ENCODE measurements at places on chromosomes 2 and 18.

- peak; percentile 32 for DNase-seq
Observed at GRCh38 chr2:109736177-109736827, 57.8 kb upstream of the RGPD5 start.

DNA sequence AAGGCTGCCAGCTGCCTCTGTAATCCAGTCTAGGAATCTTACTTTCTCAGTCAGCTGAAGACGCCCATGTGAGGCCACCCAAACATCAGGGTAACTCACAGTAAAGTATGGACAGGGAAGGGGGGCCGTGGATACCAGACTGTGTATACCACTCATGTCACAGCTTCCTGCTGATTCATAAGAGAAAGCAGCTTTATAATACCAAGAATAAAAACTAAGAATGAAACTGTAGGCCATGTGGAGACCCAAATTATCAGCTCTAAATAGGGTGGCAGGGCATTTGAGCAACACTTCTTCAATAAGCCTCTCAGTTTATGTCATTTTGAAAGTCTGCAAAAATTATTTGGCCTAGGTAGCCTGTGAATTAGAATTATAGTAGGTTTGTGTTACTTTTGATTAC is 115.0 kb upstream of the CDCA7 start:
- no peak for DNase-seq

DNA sequence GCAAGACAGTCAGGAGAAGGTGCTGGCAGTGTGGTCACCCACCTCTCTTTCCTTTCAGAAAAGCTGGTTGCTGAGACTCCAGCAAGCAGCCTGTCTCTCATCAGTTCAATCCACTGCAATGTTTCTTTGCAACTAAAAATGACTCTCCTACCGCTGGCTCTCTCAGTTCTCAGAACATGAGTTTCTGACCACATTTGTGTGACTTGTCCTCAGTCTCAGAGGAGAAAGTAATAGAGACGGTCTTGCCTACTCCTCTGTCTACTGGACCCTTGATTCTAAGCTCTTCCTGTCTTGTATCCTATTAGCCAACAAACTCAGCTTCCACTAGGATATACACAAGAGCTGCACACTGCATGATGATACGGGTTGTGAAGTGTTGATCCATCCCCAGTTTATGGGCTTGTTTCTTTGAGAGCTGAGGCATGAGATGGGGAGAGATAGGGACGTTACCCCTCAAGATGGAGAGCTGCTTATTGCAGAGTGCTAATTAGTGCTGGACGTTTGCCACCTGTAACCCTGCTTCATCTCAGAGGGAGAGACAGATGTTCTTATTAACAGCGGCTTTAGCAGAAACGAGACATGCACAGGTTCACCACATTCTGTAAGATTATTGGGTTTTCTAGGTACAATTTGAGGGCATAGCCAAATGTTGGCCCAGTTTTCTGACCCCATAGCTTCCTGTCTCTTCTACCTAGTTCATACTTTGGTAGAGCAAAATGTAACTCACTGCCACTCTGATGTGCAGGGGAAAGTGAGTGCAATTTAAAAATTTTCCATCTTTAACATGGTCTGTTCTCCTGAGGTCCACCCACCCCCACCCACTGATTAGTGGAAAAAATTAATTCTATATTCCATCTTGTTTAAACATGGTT is 32.4 kb upstream of the YWHAQ start:
- DNase-seq: no peak

DNA sequence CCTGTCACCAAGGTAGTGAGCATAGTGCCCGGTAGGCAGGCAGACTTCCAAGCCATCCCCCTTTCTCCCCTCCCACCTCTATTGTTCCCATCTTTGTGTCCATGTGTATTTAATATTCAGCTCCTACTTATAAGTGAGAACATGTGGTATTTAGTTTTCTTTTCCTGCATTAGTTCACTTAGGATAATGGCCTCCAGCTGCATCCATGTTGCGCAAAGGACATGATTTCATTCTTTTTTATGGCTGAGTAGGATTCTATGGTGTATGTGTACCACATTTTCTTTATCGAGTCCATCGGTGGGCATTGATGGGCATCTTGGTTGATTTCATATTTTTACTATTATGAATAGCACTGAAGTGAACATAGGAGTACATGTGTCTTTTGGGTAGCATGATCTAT is 35.3 kb downstream of the MMADHC start:
- DNase-seq: no peak

DNA sequence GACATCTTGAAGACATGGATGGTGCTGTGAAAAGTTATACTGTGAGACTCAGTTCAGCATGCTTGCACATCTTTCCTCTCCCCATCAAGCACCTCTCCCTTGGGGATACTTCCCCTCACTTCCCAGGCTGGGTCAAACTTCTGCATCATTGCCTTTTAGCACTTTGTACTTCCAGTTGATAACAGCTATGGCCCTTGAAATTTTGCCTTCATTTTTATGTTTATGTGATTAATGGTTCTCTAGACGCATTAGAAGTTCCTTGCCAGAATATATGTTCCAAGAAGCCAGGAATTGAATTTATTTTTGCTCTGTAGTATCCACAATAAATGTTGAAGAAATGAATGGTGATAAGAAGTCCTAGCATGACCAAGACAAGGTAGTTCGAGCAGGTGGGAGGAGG is 120.9 kb upstream of the ST6GAL2 start:
- no peak for DNase-seq

- no peak for DNase-seq
Observed at GRCh38 chr2:165469417-165469816, at the start of gene CSRNP3. Gene CSRNP3 (plus strand): TSS chr2:165469698. CDS start chr2:165595066, 125,368 bp downstream.

- no peak for DNase-seq
Observed at GRCh38 chr2:241095594-241096290, 6.3 kb downstream of the MTERF4 start.

DNA sequence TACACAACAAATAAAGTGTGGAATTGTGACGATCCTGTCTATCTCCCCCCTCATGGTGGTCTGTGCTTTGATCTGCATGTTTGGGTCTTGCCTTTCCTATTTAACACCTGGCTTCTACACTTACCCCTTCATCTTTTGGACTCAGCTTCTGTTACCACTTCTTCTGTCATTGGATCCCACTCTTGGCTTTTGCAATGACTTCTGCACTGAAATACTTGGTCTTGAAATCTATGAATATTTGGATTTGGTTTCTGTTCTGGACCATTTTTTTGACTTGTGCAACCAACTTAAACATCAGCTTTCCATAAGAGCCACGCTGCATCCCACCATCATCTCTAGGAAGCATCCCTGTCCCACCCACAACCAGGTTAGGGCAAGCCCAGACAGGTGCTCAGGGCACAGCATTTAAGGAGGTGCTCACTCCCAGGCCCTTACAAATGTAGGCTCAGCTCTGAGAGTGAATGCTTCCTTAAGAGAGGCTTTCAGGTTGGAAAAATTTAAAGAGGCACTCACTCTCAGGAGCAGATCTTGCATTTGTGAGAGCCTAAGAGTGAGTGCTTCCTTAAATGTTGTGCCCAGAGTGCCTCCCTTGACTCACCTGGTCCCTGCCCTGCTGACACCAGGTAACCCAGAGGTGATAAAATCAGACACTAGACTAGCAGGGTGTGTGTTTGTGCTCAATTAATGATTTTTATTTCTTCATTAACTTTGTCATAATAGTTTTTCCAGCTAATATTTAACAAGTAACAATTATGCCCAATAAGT is 124.5 kb upstream of the SH3BP4 start:
- no peak for DNase-seq

GRCh38 chr2:189161894-189162293 is 17.7 kb downstream of the COL5A2 start:
- no peak for DNase-seq

GRCh38 chr18:57128220-57128932 is 18.5 kb upstream of the BOD1L2 start:
- no peak for DNase-seq

GRCh38 chr2:167752734-167753133 is 494.7 kb downstream of the STK39 start:
- DNase-seq: no peak

- no peak for DNase-seq
Observed at GRCh38 chr2:187873132-187873531, 318.9 kb upstream of the TFPI start.

DNA sequence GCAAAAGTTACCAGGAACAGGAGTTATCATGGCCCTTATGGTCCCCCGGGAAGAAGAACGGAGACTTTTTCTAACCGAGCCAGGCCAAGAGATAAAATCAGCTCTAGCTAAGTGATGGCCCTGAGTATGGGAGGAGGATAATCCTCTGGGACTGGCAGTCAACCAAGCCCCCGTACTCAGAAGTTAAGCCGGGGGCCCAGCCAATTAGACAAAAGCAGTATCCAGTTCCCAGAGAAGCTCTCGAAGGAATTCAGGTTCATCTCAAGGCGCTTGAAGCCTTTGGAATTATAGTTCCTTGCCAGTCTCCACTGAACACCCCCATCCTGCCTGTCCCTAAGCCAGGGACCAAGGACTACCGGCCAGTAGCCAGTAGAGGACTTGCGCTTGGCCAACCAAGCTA is 365.3 kb upstream of the TCF4 start:
- DNase-seq: no peak

DNA sequence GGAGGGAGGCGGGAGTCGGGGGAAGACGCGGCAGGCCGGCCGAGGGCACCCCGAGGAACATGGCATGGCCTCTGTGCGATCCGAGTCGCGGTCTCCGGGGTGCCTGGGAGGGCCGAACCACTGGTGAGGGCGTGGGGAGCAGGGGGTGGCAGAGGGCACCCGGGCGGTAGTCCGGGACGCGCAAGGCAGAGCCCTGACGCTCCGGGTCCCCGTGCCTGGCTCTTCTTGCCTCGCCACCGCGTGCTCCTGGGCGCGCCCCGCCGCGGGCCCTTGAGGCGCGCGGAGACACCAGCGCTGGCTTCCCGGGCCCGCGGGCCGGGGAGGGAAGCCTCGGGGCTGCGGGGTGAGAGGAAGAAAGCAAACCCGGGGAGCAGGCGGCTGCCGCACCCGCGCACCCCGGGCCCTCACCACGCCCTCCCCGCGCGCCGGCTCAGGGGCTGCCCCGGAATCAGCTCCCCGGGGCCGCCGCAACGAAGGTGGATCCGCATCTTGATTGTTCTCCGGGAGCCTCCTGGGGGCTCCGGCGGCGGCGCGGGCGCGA is 4.3 kb downstream of the SOX11 start:
- DNase-seq: no peak

- DNase-seq: no peak
Observed at GRCh38 chr2:198659096-198659870, 798.5 kb downstream of the SATB2 start.

GRCh38 chr18:71630696-71631095 is 913.4 kb downstream of the CBLN2 start:
- no peak for DNase-seq

DNA sequence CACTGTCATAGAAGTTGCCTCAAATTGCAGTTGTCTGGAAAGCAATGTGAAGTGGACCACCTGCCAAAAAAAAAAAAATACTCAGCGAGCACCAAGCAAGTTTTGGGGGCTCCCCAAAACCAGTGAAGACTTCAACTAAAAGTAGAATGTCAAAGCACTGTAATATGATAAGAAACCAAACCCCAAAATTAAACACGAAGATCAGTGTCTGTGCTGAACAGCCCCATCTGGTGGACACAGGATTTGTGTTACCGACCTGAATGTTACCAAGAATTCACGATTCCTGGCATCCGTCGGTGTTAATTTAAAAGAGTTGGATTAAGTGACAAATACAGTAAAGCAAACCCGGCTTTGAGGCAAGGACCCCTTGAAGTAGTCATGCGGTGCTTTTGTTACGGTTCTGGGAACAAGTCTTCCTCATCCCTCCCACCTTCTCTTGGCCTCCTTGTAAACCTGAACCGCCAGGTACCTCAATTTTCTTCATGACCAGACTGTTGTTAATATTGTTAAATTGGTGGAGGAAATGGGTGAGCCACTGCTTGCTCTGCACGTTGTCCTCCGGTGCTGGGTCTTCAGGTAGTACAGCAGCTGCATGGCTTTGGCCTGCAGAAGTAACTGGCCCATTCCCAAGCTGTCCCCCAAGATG is 31.3 kb upstream of the SSB start:
- DNase-seq: no peak

DNA sequence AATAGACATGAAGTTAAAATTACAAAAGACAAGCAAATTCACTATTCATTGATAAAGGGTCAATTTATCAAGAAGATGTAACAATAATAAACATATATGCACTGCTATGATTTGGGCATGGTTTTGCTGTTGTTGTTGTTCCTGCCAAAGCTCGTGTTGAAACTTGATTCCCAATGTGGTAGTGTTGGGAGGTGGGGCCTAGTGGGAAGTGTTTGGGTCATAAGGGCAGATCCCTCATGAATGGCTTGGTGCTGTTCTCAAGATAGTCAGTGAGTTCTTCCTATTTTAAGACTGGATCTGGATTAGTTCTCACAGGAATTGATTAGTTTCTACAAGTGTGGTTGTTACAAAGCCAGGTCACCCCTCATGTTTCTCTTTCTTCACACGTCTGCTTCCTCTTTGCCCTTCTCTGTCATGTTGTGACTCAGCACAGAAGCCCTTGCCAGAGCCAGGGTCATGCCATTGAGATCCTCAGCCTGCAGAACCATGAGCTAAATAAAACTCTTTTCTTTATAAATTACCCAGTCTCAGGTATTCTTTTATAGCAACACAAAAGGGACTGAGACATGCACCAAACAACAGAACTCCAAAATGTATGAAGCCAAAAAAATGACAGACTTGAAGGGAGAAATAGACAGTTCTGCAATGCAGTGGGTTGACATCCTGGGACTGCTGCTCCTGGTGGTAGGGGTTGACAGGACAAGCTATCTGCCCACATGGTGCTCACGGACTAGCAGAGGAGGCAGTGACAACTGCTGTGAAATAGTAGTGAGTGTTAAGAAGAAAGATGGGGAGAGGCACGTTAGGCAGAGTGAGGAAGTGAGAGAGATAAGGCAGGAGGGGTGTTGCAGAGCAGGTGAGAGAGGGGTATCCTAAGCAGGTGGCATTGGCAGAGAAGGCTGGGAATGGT is 18.6 kb upstream of the SKA1 start:
- DNase-seq: no peak

GRCh38 chr2:45167920-45168629 is 158.8 kb upstream of the SIX2 start:
- DNase-seq: no peak

GRCh38 chr18:37476182-37476581 is 89.4 kb downstream of the CELF4 start:
- no peak for DNase-seq

- no peak for DNase-seq
Observed at GRCh38 chr2:46815121-46815802, 100.3 kb downstream of the MCFD2 start.

- DNase-seq: no peak
Observed at GRCh38 chr18:26459884-26460283, 88.5 kb downstream of the KCTD1 start.

Data from SK-N-MC (cell line).